ENCODE measurements at places on chromosomes 11 and 22.

GRCh38 chr11:19985111-19985510 lies 175.2 kb downstream of the DBX1 start:
- DNase-seq = no peak

- DNase-seq = no peak
Measured at GRCh38 chr11:126391970-126392632, 36.6 kb downstream of the ST3GAL4 start.

DNA sequence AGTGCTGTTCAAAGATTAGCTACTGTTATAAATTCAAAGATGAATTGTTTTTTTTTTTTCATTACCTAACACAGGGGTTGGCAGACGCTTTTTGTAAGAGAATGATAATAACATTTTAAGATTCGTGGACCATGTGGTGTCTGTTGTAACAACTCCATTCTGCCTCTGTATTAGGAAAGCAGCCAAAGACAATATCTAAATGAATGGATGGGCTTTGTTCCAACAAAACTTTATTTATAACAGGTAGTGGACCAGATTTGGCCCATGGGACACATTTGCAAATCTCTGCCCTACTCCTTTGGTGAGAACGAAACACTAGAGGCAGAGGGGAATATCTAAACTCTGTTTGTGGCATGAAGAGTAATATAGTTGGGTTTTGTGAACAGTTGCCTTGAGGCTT lies 83.6 kb upstream of the BLID start:
- no peak for DNase-seq

GRCh38 chr11:57399221-57399620 lies 8.8 kb upstream of the PRG2 start:
- DNase-seq = no peak

- DNase-seq = no peak
Measured at GRCh38 chr11:12914400-12914912, 94.7 kb upstream of the RASSF10 start.

DNA sequence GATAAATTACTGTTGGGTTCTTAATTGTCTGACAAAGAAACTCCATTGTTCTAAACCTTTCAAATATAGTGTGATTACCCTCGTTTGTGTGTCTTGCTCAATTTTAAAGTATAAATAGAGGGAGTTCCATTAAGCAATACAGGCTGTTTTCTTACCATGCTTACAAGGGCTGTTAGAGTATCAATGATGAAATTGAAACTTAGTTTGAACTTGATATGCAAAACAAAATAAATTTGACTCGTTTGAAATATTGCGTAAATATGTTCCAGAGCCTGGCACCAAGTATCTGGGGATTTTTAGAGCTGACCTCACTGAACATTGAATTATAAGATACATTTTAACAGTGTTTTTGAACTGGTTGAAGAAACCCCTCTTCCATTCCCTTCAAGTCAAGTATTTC lies 31.7 kb downstream of the TEAD1 start:
- no peak for DNase-seq

- DNase-seq = peak; percentile 80
Measured at GRCh38 chr22:36486619-36487384, 5.4 kb upstream of the TXN2 start.

DNA sequence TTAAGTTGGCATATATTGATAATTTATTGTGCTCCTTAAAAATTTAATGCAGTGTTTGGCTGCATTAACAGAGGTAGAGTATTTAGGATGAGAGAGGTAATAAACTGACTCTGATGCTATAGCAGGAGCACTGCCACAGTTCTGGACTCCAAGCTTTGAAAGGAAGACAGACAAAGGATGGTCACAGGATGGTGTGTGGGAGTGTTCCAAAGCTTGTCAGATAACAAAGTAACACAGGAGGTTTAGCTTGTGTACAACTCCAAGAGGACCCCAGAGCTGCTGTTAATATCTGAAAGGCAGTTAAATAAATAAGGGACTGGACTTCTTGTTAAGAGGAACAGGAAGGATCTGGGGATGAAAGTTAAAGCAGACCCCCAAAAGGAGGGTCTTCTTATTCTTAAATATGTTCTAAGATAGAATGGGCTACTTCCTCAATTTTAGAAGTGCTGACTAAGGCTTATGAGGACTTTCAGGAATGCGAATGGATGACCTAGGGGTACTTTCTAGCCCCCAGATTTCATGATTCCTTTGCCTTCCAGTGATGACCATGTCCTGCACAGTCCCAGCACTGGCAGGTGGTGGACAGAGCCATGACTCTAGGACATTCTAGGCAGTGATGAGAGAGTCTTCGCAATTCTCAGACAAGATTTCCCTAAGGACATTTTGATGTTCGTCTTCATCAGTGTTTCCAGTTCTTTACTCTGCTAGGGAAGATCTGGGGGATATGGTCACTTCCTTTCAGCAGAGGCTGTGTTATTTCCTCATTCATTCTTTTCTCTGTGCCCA lies 149.1 kb upstream of the RASSF10 start:
- no peak for DNase-seq

- no peak for DNase-seq
Measured at GRCh38 chr11:44611687-44612434, 46.4 kb downstream of the CD82 start.

- peak; percentile 97 for DNase-seq
Measured at GRCh38 chr11:40328890-40329614, 1130.4 kb downstream of the LRRC4C start.

GRCh38 chr11:3109434-3109833 lies 52.2 kb upstream of the CARS1 start:
- DNase-seq = no peak

GRCh38 chr22:50207383-50208140 lies 6.8 kb downstream of the SELENOO start:
- DNase-seq = no peak

DNA sequence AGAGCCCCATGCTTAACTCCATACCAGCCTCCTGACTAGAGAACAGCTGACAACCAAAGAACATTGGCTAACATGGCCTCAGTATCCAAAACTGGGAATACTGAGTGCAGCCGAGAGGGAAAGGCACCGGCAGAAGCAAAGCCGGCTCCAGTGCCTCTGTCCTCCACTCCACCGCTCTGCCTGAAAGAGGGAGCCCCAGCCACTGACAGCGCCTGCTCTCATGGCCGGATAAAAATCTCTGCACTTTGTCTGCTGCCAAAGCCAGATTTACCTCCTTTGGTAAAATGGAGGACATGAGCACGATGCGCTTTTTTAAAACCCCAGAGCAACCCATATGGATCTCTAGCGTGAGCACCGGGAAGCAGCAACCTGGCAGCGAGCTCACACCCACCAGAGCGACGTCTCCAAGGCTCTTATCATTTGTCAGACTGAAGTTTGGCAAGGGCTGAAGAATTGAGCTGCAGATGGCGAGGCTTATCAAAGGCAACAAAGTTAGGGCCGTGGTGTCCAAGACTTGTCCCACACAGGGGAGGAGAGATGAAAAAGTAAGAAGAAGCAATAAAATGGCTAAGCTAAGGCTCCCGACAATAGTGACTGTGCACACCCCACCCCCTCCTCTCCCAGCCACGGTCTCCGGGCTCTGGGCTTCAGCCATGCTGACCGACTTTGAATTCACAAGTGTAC lies 71.4 kb downstream of the EFCAB6 start:
- DNase-seq = no peak

DNA sequence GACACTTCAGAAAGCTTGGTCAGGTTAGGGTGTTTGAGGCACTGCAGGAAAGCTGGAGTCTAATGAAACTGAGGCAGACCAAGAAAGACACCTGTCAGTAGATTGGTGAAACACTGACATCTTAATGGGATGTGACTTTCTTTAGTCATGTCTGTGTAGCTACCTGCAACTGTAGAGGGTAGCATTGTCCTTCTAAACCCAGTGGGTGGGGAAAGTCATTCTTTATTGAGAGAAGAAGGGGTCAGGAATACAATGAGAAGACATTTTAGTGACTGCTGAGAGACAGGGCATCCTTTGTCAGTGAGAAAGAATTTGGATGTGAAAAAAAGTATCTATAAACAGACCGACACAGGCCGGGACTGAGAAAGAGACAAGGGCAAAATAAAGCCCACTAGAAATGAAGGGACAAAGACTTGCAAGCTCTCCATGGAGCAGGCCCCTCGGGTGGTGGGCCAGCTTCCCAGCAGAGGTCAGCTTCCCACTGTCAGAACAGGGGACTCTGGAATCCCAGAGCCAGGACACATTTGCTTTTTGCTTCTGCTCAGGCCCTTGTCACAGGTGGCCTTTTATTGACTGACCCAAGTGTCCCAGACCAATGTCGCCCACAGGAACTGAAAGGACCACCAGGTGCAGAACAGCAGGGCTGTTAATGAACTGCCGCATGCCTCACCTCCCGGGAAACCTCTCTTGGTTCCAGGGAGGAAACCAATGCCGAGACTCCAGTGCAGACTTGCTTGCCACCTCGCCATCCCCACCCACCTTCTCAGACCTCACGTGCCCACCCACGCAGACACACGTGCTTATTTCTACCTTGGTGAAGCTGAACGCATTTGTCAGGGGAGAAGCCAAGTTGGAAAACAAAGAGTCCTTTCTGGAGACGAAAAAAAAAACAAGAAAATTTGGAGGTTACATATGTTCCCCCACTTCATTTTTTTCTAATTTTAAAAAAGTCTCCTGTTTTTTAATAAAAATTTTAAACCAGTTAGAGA lies 212.8 kb downstream of the TENM4 start:
- no peak for DNase-seq

DNA sequence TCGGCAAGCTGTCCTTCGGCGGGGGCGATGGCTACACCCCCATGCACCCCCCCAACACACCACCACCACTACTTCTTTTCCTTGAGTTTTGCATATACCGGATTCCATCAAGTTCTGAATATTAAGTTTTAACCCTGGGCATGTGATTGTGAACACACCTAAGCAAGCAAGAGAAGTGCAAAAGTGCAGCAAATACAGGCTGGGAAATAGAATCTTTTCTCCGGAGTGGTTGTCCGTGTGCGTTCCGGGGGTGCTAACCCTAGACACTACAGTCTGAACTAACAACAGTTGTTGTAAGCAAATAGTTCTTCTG lies 574 bp downstream of the PRSS23 start:
- DNase-seq = peak; percentile 18

GRCh38 chr11:7691759-7692350 lies 14.4 kb downstream of the OVCH2 start:
- DNase-seq = no peak
